Neural progenitor cell (in vitro differentiated cells): ENCODE measurements at places on chromosomes 12 and 14.

GRCh38 chr14:63203618-63204406 lies 431 bp upstream of the RHOJ start:
- DNase-seq: peak; percentile 77

GRCh38 chr14:77498984-77499527 lies 440 bp upstream of the ISM2 start:
- DNase-seq: peak; percentile 76

GRCh38 chr14:56207626-56208292 lies 89.5 kb downstream of the PELI2 start:
- no peak for DNase-seq

DNA sequence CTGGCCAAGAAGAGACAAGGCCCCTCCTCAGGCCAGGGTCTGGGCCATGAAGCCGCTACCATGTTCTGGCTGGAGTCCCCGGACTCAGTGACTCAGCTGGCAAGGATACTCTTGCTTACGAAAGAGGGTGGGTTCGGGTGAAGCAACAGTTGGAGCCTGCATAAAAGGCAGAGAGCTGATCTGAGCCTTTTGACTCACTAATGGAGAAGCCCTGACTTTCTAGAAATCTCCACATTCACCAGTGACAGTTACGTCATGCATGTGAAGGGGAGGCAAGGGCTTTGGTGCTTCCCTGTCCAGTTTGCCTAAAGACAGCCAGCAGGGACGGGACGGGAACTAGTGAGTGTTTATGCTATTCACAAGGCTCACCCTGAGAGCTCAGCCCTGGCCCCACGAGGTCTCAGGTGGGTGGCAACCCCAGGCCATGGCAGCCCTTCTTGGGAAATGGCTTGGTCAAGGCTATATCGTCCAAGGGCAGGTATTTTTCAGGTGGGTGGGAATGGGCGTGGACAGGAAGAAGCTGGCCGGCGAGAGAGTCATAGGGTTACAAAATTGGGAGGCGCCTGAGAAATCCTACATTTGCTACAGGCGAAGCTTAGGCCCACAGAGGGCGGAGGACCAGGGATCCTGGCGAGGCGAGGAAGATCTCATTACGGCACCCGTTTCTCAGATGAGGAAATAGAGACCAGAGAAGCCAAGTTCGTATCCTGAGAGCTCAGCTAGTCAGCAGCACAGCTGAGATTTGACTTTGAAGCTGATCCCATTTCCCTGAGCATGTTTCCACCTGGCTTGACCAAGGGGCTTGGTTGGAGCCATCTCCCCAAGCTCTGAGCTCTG lies 314.6 kb downstream of the BCL11B start:
- DNase-seq: no peak

GRCh38 chr12:105470601-105471000 lies 140.1 kb downstream of the C12orf75 start:
- DNase-seq: no peak

DNA sequence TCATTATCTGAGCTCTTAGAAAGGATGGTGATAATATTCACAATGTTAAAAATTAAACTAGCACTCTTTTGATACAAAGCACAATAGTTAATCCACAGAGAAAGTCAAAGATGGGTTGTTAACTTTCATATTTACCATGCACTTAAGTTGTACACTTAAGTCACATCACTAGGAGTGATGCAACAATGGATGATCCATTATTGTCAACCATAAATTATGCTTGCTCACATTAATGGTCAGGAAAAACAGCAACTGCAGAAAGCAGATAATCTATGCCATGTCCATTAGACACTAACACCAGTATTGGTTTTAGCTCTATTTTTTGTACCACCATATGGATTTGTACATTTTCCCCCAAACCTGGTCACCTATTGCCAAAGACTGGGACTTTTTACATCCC lies 195.5 kb downstream of the FOXA1 start:
- DNase-seq: no peak

- no peak for DNase-seq
Observed at GRCh38 chr14:102998393-102998792, 59.0 kb downstream of the CDC42BPB start.

DNA sequence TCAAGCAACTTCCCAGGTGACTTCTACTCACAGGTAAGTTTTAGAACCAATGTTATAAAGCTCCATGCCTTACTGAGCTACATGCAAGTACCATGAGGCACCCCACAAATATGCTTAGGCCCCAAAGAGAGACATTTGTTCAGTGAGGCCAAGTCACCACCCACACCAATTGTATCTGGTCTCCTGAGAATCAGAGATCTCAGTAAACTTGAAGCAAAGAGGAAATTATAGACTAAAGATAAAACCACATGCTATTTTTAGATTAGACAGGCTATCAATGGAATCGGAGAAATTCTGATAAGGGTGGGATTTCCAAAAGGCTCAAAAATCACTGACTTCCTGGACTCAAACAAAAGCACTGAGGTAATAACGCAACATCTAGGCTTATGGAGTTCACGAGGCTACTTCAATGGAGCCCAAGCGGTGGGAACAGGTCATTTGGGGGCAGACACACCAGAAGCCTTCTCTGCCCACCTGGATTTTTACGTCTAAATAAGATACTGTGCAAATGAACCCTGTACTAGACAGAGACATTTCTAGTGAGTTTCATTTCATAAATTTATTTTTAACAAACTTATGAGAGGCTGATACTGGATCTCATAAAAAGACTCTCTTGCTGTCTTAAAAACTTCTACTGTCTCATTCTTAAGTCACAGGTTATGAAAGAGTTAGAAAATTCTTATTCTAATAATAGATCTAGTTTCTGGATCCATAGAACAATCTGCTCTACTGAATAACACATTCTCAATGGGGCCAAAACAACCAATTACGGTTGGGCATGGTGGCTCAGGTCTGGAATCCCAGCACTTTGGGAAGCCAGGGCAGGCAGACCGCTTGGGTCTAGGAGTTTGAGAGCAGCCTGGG lies 7.7 kb downstream of the SLC15A4 start:
- DNase-seq: no peak

DNA sequence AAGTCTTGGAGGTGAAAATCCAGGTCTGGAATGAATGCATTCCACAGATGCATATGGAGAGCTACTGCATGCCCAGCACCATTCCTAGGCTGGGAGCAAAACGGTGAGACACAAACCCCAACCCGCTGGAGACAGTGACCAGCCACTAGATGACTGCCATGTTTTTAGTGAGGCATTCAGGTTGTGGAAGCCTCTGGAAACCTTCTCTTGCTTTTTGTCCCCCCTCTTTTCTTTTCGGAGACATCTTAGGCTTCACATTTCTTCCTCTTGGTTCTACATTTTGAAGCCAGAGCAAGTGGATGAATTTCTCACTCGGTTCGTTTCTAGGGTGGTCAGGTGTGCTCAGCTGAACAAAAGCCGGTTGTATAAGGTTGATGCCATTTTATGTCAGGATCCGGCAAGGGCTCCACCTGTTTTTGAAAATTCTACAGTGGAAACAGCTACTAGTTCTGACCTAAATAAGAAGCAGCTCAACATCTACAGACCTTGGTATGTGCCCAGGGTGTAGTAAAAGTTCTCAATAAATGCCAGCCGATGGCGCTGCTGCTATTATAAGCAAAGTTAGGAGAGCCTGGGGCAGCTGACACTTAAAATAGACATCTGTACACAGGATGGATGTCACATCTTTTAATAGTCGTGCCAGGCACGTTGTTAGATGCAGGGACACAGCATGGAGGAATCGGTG lies 1.8 kb upstream of the ZNF839 start:
- peak; percentile 33 for DNase-seq

GRCh38 chr12:123062681-123063486 lies 82.4 kb downstream of the ARL6IP4 start:
- no peak for DNase-seq

- DNase-seq: peak; percentile 47
Observed at GRCh38 chr14:75917322-75917945, 64.4 kb downstream of the TGFB3 start.

GRCh38 chr12:51591016-51591901 lies at the start of gene SCN8A:
Gene SCN8A, plus strand, starts transcription at chr12:51591233. Its CDS starts 71,585 bp downstream, at chr12:51662818.
- peak; percentile 95 for DNase-seq

DNA sequence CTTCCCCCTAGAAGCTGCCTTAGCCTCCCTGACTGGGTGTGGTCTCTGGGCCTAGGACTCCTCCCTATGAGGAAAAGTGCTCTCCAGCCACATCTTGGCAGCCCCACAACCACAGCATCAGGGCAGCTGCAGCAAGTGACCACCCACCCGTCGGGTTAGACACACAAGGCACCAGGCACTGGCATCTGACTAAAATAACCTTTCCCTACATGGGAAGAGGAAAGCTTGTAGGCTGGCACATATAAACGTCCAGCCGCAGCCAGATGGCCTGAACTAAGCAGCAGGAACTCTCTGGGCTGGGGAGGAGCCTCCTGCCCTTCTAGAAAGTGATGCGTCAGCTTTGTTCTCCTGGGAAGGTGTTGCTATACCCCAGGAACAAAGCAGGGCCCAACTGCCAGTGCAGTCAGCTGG lies 328.7 kb downstream of the DPF3 start:
- no peak for DNase-seq

DNA sequence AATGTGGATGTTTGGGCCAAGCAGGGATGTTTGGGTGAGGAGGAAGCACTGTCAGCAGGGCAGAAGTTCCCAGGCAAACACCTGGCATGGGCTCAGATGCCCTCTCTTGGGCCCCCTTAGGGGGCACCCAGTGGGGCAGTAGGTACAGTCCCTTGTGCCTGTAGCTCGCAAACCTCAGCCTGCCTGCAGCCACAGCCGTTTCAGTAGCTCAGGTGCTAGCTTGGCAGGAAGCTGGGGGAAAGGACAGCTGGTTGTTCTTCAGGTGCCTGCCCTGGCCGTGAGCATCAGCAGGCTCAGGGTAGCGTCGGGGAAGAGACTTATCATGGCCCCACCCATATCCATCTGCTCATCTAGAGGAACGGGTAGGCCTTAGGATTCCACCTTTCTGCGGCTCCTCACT lies 67.5 kb downstream of the B4GALNT3 start:
- no peak for DNase-seq

GRCh38 chr14:95195031-95195430 lies 37.7 kb upstream of the DICER1 start:
- no peak for DNase-seq

- no peak for DNase-seq
Observed at GRCh38 chr14:37078131-37078530, 94.3 kb downstream of the SLC25A21 start.

- DNase-seq: no peak
Observed at GRCh38 chr14:96586921-96587822, 85.0 kb downstream of the PAPOLA start.

GRCh38 chr12:54215989-54216796 lies 27.4 kb upstream of the SMUG1 start:
- DNase-seq: no peak

DNA sequence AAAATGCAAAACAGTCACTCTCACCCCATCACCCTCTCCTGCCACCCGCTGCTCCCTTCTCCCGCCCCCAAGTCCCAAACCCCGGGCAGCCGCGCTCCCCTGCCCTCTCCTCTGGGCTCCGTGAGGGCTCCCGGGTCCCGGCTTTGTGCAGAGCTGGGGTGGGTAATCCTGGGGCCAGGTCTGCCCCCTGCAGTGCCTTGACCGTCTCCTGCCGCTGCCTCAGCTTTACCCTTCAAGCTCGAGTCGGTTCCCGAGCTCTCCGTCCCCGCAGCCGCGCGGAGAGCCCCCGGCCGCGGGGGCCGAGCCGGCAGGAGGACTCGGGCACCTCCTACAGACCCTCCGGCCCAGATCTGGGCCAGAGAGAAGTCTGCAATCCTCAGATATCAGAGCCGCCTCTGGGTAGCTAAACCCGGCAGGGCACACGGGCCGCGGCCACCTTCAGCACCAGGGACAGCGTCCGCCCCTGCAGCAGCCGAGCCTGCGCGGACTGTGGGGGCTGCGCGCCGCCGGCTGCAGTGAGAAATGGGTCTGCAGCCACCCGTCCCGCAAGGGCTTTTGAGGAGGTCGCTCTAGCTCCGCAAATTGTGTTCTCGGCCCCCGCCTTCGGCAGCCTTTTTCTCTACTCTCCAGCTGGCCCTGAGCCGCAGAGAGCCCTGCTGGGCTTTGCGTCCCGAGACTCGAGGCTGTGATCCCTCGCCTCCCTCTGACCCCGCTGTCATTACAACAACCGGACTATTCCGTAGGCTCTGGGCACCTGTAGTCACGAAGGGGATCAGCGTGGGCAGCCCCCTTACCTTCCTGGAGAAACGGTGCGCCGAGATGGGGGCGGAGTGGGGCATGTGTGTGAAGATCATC lies 1.2 kb downstream of the PRMT8 start:
- peak; percentile 95 for DNase-seq

DNA sequence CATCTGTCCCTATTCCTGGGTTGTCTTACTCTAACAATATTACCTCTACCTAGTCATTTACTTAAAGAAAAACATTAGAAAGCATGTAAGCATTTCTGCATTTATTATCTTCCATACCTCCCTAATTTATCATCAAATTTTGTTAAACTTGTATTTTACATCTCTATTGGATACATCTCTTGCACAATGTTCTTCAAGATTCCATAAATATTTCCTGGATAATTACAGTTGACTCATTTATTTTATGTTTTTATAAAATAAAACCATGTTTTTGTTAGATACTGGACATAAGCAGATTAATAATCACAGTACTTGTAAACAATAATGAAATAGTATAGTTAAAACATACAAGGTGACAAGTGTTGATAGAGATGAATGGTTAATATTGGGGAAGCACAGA lies 209.0 kb downstream of the TMTC3 start:
- DNase-seq: no peak

GRCh38 chr14:63282997-63283883 lies 35.5 kb downstream of the GPHB5 start:
- no peak for DNase-seq

- no peak for DNase-seq
Observed at GRCh38 chr12:94309373-94309772, 150.3 kb downstream of the CEP83 start.

DNA sequence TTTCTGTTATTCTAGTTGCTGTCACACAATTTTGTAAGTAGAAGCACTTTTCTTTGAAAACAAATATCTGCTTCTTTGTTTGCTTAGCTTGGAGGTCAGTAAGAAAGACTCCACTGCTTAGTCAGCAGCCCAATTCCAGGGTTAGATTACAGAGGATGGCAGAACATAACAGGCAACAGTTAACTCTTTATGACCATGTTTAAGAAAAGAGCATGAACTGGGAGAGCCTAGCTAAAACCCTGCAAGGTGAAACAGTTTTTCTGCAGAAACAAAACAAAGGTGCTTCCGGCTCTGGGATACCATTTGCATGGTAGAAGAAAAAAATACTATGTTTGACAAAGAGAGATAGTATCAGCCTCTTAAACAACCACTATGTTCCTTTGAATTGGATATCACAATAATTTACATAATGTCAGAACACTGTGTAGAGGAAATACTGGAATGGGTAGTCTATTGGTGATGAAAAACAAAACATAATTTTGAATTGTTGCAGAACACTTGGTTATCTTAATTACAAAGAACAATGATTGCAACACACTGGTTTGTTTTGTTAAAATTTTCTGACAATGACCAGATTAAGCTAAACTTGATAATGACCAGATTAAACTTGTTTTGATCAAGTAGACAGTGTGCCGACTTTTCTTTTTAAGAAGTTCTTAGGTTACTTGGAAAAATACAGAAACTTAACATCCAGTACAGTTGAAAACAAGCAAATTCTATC lies 22.4 kb upstream of the PPM1H start:
- no peak for DNase-seq

GRCh38 chr12:124700810-124701592 lies 133.6 kb upstream of the NCOR2 start:
- DNase-seq: peak; percentile 62

GRCh38 chr14:94175011-94175745 lies 1.1 kb downstream of the PPP4R4 start:
- DNase-seq: peak; percentile 72

- DNase-seq: no peak
Observed at GRCh38 chr12:7151532-7151931, 21.4 kb downstream of the CLSTN3 start.
